HS-27A (cell line): ENCODE measurements at places on chromosomes 6 and 20.

GRCh38 chr6:36155662-36156061 lies 25.3 kb downstream of the MAPK13 start:
- DNase-seq = no peak

- no peak for DNase-seq
Measured at GRCh38 chr6:112503091-112503596, 156.0 kb downstream of the RFPL4B start.

GRCh38 chr6:44043479-44044153 lies 83.6 kb downstream of the MRPL14 start:
- DNase-seq = no peak

- no peak for DNase-seq
Measured at GRCh38 chr6:11527274-11527870, 10.2 kb upstream of the TMEM170B start.

- no peak for DNase-seq
Measured at GRCh38 chr6:73203098-73203497, 22.2 kb downstream of the KHDC1L start.

GRCh38 chr20:36587388-36588070 lies 14.1 kb downstream of the TGIF2 start:
- no peak for DNase-seq

DNA sequence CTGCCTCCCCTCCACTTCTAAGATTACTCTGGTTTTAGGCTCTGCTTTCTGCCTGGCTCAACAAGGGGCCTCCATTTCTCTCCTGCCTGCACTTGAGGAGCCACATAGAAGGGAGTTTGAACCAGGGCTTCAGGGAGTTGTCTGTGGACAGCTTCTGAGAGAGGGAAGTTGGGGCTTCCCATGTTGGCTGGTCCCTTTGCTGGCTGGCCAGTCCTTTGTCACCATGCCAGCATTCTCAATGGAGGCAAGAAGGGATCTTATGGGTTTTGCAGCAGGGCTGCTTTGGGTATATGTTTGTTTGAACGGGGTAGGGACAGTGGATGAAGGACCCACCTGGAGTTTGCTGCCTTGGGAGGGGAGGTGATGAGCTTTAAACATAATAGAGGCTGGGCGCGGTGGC lies 124.9 kb downstream of the CARMIL1 start:
- DNase-seq = no peak

DNA sequence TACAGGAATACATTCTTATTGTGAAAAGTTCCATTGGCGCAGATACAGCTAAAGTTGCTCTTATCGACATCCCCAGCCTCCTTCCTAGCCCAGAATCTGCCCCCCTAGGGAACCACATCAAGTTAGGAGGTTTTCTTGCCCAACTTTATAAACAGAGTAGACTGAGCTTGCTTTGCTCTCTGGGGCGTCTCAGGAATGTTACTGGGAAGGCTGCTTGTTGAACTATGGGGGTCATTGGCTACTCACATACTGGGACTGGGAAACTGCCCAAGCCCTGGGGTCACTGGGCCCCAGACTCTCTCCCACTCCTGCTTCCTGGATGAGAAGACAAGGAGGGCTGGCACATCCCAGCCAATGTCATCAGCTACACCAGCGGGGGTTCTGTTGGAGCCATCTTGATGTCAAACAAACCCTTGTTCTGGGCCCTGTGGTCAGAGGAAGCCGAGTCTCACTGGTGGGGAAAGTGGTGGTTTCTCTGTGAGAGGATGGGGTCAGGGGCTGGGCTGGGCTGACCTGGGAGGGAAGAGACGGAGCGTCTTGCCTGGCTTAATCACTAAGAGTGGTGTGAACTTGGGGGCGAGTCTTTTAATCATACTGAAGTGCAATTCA lies 26.0 kb downstream of the BPIFB4 start:
- DNase-seq = no peak

DNA sequence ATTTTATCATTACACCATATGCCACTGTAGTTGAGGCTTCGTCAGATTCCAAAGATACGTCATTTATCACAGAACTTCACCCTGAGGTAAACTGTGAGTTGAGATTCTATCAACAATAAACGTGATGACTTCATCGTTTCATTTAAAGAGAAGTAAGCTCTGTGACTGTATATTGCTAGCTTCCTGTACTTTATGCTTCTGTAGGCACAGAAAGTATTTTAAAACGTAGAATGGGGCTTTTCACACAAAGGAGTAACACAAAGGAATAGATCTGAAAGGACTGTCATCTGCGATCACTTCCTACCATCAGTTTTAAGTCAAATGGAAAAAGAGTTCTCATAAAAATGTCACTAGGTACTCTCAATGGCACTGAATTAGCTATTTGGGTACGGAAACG lies 234.4 kb upstream of the MCHR2 start:
- DNase-seq = no peak

DNA sequence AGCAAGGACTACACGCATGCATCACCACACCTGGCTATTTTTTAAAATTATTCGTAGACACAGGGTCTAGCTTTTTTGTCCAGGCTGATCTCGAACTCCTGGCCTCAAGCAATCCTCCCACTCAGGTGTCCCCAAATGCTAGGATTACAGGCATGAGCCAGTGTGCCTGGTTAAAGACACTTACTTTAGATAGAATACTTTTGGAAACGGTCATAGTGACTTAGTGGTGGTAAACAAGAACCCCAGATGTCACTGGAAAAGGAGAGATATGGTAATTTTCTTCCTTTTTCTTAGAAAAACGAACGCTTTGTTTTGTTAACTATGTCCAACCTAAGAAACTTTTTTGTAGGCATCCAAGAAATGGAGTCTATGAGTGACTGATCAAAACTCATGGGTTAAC lies 137.3 kb downstream of the TFAP2B start:
- no peak for DNase-seq

DNA sequence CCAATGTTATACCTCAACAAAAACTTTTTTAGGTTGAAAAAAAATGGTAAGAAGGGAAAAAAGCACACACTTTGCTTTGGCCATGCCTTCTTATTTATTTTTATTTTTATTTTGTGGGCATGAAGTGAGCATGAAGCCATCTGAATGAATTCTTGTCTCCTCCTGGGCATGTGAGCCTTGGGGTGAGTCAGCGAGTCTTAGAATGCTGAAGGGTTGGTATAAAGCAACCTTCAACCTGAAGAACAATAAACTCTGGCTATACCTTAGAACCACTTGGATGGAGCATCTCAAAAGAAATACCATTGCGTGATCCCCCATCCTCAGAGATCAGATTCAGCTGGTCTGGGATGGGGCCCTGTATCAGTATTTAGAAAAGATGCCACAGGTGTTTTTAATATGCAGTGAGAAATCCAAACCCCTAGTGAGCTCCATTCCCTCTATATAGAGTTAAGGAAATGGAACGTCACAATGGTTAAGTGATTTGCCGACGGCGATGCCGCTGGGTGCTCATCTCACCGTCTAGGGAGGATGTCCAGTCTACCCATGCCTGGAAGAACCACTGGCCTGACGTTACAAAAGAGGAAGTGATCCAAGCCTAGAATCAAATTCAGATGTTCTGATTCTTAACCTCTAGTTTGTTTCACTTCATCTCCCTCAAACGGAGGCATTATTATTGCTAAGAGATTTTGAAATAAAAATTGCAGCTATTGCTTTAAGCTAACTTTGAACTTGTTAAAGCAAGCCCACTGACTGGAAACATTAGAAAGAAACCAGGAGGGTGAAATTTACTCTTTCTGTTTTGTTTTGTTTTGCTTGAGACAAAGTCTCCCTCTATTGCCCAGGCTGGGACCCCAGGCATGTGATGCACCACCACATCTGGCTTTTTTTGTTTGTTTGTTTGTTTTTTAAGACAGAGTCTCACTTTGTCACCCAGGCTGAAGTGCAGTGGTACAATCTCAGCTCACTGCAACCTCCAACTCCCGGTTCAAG lies 67.1 kb downstream of the EDN1 start:
- DNase-seq = no peak

DNA sequence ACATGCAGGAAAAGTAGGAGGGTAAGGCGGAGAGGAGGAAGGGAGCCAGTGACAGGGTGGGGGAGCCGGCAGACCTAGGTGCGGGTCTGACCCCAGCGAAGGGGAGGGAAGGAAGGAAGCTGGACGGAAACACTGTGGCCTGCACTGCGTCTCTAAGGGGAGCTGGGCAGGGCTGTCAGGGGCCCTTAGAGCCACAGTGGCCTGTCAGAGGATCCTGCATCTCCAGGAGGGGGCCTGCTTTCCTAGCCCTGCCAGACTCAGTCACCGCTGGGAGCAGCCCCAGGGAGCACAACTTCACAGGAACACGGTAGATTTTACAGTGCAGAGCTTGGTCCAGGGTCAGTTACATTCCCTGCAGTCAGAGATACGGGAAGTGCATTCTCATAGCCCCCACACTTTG lies 118.2 kb downstream of the PACRG start:
- no peak for DNase-seq

- DNase-seq = no peak
Measured at GRCh38 chr6:22928775-22929174, 359.4 kb downstream of the HDGFL1 start.

DNA sequence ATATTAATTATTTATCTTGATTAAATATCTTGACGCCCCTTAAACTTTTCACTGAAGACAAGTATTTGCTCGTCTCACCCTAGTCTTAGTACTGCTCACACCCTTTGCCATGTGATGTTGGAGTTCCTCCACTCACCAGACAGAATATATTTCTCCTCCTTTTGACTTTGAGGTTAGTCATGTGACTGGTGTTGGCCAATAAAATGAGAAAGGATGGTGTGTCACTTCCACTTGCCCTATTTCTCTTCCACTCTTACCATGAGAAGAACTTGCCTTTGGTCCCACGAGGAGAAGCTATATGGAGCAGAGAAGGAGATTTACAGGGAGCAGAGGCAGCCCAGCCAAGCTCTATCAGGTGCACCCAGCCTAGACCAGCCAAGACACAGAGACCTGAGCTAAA lies 64.9 kb upstream of the TAB2 start:
- DNase-seq = no peak

- DNase-seq = no peak
Measured at GRCh38 chr6:159214281-159214680, 45.1 kb downstream of the FNDC1 start.

- no peak for DNase-seq
Measured at GRCh38 chr6:32152769-32153563, 975 bp upstream of the PPT2 start.

DNA sequence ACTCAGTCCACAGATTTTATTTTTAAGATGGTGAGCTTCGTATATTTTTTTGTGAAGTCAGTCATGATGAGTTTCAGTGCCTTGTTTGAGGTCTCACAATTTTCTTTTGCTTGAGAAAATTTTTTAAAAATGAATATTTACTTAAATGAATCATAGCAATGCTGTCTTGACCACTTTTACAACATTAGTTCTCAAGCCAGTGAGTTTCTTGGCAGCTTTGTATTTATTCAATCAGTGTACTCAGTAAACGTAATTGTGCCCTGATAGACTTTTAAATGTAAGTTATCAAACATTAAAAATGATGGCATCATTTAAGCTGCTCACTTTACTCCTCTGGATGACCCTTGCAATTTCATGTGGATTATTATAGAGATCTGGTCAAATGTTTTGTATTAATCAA lies 261.4 kb downstream of the KHDC1L start:
- DNase-seq = no peak

DNA sequence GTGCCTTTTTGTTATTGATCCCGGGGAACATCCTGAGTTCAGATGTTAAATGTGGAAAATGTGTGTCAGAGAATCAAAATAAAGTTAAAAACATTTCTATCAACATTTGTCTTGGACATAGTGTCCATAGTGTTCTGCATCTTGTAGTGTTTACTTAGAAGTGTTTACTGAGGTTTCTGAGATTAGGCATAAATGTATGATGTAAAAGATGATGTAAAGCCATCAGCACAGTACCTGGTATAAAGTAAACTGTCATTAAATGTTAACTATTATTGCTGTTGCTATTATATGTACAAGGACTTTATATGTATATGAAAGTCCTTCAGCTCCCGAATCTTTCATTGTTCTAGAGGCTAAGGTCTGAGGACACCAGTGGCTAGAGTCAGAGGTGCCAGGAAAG lies 28.2 kb upstream of the VEGFA start:
- no peak for DNase-seq

GRCh38 chr20:50304501-50304856 lies 113.8 kb downstream of the CEBPB start:
- no peak for DNase-seq

DNA sequence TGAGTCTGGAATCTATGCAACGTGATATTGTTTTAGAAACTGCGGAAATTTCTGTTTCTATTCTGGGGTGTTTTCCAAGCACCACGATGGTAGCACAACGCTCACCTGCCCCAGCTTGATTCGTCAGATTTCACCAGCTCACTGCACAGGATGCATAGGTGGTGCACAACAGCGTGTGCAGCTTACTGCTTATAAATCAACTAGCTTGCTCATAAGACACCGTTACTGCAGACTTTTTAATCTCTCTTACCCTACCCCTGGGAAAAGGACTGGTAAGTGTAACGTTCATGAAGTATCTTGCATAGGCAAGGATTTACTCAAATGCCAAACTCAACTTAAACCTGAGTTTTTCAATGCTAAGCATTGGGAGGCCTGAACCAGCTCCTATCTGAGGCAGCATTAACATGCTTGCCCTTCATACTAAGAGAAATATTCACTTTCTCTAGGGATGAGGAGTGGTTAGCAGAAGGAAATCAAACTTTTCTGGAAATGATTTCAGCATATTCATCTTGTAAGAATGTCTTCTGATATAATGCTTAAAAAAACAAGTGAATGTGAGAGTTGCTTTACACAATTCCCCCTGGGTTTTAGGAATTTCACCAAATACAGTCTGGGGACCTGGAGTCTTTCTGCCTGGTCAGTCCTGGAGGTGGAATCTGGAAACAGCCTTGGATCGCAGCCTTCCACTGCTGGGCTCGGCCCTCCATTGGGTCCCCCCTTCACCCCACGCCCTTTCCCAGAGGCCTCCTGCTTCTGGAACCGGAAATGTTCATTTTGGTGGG lies 100.6 kb downstream of the DACT2 start:
- no peak for DNase-seq

DNA sequence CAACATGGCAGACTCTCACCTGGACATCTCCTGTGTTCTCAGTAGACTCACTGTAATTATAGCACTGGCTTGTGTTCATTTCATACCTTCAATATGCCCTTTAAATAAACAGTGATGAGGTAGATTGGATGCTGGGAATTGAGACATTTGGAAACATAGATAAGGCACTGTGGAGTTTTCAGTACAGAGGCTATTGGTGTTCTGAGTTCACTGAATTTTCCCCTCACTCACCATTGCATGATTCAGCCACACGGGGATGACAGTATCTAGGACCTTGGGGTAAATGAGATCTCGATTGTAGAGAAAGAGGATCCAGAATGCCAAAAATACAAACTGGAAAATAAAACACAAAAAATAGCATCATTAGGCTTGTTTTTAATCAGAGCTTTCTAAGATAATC lies 12.6 kb downstream of the ADTRP start:
- DNase-seq = no peak

DNA sequence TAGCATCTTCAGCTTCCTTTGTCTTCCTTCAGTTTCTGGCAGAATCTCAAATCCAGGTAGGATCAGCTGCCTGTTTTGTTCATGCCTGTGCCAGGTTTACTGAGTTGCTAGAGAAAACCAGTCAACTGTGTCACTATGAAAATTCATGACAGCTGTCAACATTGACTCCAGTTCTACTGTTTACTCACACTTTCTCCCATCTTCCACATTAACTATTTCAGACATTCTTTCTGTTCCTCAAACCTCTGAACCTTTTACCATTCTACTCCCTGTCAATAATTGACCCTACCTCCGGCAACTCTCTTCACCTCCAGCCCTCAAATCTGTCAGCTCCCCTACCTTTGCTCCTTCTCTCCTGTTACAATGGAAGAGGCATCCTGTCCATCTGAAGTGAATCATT lies 8.5 kb downstream of the ENPP4 start:
- DNase-seq = no peak
